ENCODE measurements at places on chromosomes 2 and 18.

DNA sequence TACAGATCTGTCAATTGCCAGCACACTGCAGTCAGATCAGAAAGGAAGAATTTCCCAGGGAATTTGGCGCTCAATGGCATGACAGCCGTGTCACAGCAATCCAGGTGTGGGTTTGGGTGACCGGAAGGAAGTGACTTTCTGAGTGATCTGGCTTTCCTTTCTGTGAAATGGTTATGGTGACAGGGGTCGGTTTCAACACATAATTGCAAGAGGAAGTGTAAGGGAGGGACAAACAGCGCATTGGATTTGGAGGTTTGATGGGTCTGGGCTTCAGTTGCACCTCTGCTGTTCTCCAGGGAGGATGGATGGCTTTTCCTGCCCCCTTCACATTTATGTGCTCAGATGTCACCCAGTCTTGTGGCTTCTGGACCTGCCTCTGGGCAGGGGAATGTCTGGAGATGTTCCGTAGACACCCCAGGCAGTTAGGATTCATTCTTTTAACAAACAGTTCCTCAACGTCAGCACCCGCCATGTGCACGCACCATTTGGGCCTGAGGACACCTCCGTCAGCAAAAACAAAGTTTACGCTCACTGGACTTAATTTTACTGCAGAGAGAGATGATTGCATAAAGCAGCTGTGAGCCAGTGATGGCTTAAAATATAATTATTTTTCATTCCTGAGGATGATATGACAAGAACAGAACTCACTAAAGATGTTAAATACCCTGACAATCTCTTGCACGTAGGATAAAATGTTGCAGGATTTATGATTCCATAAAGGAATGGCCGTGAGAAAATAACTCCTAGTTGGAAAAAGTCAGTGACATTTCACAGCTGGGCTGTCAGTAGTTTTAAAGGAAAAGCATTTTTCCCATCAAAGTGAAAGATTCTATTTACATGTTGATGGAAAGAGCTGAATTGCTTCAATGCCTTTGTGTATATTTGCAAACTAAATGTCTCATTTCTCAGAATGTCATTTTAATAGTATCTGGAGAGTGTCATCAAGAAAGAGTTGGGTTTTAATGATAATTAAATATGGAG, 36.9 kb downstream of the MBP start:
- no peak for DNase-seq

GRCh38 chr2:37893327-37893726, 31.8 kb upstream of the RMDN2 start:
- no peak for DNase-seq

- no peak for DNase-seq
Observed at GRCh38 chr18:72427721-72428120, 116.4 kb downstream of the CBLN2 start.

- no peak for DNase-seq
Observed at GRCh38 chr2:37527361-37527760, 144.1 kb downstream of the CDC42EP3 start.

- DNase-seq: no peak
Observed at GRCh38 chr2:167862782-167863181, 384.6 kb downstream of the STK39 start.
